ENCODE measurements at places on chromosomes 3 and 15.

DNA sequence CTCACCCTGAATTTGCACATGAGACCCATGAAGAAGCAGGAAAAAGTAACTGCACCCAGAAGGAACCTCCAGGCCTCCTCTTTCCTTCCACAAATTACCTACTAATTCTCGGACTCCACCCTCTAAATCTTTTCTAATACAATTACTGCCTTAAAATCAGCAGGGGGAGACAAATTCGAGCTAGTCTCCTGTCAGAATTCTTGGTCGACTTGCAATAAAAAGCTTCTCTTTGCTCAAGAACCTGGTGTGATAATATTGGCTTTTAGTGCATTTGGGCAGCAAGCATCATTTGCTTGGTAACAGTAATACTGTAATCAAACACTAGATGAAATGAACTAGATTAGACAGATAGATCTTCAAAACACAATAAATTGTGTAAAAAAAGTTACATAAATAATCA is 281.9 kb downstream of the RAP2B start:
- no peak for DNase-seq

DNA sequence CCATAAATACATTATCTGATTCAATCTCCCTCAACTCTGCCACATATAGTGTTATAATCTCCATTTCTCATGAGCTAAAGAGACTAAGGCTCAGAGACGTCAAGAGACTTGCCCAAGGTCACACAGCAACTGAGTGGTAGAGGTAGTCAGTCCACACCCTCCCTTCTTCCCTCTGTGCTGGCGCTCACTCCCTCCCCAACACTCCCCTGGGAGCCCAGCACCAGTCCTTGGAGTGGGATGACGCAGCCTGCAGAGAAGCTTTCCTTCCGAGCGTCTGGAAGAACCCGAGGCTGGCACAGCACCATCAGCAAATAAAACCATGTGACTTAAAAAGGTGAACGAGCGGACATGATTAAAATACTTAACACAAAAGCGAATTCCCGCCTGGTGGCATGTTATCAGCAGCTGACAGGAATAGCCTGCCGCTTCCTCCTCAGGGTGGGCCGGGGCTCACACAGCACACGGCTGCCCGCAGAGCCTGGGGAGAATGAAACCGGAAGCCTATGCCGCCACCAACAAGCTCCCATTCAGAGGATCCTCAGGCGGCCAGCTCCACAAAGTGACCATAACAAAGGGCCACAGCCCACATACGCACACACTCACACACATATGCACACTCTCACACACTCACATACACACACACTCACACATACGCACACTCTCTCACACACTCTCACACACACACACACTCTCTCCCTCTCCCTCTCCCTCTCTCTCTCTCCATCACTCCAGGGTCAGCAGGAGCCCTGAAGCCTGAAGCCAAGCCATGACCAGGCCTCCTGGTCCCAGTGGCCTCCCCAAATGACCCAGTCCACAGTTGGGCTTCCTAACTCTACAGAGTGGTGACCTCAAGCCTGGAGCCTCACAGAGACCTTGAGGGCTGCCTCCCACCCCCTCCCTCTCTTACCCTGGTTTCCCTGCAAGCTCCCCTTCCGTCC is 120.5 kb downstream of the XXYLT1 start:
- no peak for DNase-seq

- DNase-seq, result no peak
These were observed 80.6 kb downstream of the FBXL22 start for GRCh38 chr15:63677778-63678177.

DNA sequence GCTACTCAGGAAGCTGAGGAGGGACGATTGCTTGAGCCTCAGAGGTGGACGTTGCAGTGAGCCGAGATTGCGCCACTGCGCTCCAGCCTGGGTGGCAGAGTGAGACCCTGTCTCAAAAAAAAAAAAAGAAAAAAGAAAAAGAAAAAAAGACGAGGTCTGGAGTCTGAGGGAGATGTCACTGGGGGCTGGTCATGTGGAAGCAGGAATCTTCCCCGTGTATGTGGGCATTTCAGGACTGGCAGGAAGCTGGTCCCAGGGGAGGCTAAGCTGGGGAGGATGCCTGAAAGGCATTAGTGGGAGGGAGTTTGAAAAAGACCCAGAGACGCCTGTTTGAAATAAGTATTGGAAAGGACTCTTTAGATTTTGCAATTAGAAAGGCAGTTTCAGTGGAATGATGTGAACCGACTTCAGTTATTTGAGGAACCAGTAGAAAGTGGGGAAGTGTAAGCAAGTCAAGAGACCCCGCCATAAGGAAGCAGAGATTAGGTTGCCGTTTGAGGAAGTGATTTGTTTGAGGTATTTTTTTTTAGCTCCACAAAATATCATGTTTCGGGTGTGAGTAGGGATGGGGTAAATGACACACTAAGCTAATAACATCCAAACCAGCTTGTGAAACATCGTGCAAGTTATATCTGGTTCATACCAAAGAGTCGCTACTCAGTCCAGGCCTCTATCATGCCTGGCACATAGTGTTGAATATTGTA is 55.5 kb downstream of the ST6GAL1 start:
- DNase-seq, result no peak

GRCh38 chr3:54962200-54962599 is 34.3 kb upstream of the LRTM1 start:
- no peak for DNase-seq

GRCh38 chr15:90001683-90002427 is 731 bp downstream of the ZNF710 start:
- peak; percentile 18 for DNase-seq

- no peak for DNase-seq
These were observed 290.8 kb downstream of the UBE2E2 start for GRCh38 chr3:23493889-23494288.

Data from activated CD4-positive, CD25-positive, alpha-beta regulatory T cell (primary cell).